ENCODE measurements at places on chromosomes 5 and 9.
A peak's percentile ranks its signal among the peaks of the same experiment; 100 is the strongest.

GRCh38 chr5:58117542-58117941, 342.3 kb downstream of the PLK2 start:
- no peak for ATAC-seq

- ATAC-seq, result no peak
Measured at GRCh38 chr5:8446179-8446578, 577.2 kb downstream of the MTRR start.

GRCh38 chr9:93094658-93095204, 1.3 kb upstream of the CARD19 start:
- ATAC-seq, result no peak

DNA sequence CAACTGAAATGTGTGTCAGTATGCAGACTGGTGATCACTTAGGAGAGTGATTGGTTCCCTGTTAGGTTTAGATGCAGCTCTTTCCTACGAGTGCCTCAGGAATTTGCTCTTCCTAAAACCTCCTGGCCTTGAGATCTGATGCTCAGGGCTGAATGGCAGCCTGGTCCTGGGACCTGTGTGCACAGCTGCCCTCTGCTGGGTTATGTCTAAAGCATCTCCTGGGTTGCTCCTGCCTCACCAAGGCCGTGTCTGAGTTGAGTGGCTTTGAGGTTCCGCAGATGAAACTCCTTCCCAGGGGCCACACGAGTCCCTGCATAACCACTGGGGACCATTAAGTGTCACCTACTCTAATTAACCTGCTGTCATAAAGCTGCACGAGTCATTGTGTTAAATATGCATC, 59.5 kb downstream of the MVB12B start:
- ATAC-seq, result peak; percentile 65

- peak; percentile 58 for ATAC-seq
Measured at GRCh38 chr9:29160763-29161353, 1587.6 kb upstream of the C9orf72 start.

DNA sequence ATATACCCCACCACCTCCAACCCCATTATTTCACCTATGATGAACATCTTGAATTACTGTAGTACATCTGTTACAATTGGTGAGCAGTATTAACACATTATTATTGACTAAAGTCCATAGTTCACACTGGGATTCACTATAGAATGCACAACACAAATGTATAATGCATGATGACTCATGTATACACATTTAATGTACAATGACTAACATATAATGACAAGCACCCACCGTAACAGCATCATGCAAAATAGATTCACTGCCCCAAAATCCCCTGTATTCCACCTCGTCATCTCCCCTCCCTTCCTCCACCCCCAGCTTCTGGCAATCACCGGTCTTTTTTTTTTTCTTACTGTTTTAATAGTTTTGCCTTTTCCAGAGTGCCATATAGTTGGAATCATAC, 47.1 kb upstream of the NEK6 start:
- ATAC-seq, result no peak

DNA sequence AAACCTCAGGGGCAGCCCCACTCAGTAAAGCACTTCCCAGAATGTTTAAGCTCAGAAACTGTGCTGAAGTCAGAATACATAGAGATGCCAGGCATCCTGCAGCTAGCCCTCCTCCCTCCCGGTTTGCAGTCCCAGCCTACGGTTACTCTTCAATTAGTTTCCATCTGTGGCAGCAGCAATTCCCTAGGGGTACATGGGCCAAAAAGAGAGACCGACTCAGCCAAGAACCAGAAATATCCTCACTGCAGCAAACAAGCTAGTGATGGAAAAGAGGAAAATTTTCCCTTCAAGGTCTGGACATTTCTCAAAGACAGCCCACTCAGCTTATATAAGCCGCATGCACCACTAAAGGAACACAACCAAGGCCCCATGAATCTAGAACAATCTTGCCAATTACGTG, 89.1 kb upstream of the PPP2R2B start:
- ATAC-seq, result no peak

- ATAC-seq, result peak; percentile 67
Measured at GRCh38 chr9:116450378-116451139, 236.5 kb upstream of the TRIM32 start.

GRCh38 chr9:136886610-136887597, 588 bp downstream of the TRAF2 start:
- peak; percentile 36 for ATAC-seq

GRCh38 chr5:75185763-75186162, 50.9 kb downstream of the ANKRD31 start:
- ATAC-seq, result no peak
